ENCODE measurements at places on chromosomes 6 and 20.

- DNase-seq, result no peak
Observed at GRCh38 chr6:85751374-85752055, 108.8 kb upstream of the SYNCRIP start.

DNA sequence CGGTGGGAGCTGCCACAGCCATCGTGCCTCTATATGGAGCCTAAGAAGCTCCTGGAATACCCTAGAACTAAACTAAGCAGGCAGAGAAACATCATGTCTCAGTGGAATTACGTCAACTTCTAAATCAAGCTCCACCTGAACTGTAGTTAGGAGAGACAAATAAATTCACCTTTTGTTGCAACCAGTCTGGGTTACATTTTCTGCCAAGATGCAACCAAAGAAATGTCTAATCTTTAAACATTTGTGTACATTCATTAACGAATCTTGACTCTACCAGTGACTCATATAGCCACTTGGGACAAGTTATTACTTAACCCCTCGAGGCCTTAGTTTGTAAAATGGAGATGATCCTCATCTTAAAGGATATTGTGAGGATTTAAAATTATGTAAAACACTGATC, 8.9 kb downstream of the PTPRK start:
- DNase-seq, result no peak

- no peak for DNase-seq
Observed at GRCh38 chr20:51481341-51481914, 61.1 kb downstream of the NFATC2 start.

DNA sequence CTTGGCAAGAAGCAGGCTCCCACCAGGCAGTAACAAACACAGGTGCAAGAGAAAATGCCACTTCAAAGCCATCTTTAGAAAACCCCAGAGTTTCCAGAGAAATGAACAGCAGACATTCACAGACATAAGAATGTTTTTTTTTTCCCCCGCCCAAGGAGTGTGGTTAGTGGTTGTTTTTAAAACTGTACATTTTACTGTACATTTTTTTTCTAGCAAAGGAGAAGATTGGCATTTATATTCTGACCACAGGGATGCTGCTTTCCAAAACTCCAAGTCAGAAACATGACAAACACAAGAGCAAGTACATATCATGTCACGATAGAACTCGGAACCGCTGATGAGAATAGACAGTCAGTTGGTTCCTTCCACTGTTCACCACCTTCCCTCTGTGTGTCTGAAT, 197.9 kb downstream of the LRFN2 start:
- no peak for DNase-seq

Measured in left renal cortex interstitium (tissue), 4 donors.